ENCODE measurements at places on chromosomes 6 and 20.

- peak; percentile 38 for DNase-seq
These were observed 139.7 kb downstream of the PLCB1 start for GRCh38 chr20:8271727-8272126.

GRCh38 chr6:29376003-29376402 is 912 bp upstream of the OR12D3 start:
- DNase-seq = peak; percentile 21

- DNase-seq = no peak
These were observed 107.7 kb downstream of the CDH26 start for GRCh38 chr20:60065741-60066437.

GRCh38 chr6:135810486-135810885 is 41.0 kb upstream of the PDE7B start:
- DNase-seq = no peak

GRCh38 chr6:152201120-152201519 is 393.6 kb downstream of the ESR1 start:
- no peak for DNase-seq

DNA sequence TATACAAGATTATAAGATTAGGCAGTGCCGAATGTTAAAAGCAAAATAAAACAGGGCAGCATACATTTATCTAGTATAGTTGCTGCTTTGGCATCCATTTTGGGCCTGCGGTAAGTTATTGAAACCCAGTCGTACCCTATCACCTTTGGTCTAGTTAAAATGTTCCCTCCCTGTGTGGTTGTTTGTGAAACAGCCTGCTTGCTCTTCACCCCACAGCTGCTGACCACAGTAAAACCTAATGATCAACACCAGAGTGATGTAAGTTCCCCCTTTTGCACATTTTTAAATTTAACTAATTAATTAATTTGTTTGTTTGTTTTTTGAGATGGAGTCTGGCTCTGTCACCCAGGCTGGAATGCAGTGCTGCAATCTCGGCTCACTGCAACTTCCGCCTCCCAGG is 50.3 kb upstream of the TXNDC5 start:
- no peak for DNase-seq

DNA sequence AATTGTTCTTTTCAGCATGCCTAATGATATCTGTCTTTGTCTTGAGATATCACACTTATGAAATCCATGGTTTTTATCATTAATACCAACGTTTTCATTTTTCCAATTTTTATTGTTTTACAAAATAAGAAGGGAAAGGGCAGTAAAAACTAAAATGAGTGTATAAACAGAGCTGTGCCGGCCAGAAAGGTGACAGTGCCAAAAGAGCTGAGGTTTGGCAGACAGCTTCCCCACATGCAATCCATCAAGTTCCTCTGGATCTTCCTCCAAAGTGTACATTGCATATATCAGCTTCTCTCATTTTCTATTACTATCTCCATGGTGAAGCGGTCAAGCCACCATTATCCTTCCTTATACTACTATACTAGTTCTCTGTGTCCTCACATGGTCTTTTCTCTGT is 10.1 kb upstream of the TMEM244 start:
- no peak for DNase-seq
